ENCODE measurements at places on chromosomes 12 and 14.
A peak's percentile ranks its signal among the peaks of the same experiment; 100 is the strongest.

- no peaks in the 10 kb centered on the region for H3K36me3 ChIP-seq
- no peak for DNase-seq
- no peaks in the 10 kb centered on the region for H3K27me3 ChIP-seq
- H3K4me3 ChIP-seq, result no peak overlapping the region
- H3K27ac ChIP-seq, result no peak overlapping the region
Observed at GRCh38 chr14:49463146-49463545, 123.0 kb downstream of the RPS29 start.

DNA sequence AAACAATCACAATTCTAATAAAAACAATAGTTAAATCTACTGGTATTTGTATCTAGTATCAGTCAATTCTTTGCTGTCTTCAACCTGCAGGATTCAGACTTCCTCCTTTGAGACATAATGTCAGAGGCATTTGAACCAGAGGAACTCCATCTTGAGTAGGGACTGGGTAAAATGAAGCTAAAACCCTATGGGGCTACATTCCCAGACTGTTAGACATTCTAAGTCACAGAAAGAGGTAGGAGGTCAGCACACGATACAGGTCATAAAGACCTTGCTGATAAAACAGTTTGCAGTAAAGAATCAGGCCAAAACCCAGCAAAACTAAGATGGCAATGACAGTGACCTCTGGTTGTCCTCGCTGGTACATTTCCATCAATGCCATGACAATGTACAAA is 48.2 kb upstream of the MAP3K9 start:
- no peaks in the 10 kb centered on the region for H3K27me3 ChIP-seq
- H3K4me1 ChIP-seq, result no peaks in the 10 kb centered on the region
- H3K36me3 ChIP-seq, result no peaks in the 10 kb centered on the region
- no peak overlapping the region for H3K27ac ChIP-seq
- H3K4me3 ChIP-seq, result no peak overlapping the region

- DNase-seq, result peak; percentile 55
- no peak overlapping the region for H3K4me3 ChIP-seq
- no peak overlapping the region for H3K27ac ChIP-seq
- peaks cover 34% of the 10 kb centered on the region for H3K4me1 ChIP-seq
Observed at GRCh38 chr14:96268431-96269358, 12.7 kb downstream of the BDKRB1 start.

DNA sequence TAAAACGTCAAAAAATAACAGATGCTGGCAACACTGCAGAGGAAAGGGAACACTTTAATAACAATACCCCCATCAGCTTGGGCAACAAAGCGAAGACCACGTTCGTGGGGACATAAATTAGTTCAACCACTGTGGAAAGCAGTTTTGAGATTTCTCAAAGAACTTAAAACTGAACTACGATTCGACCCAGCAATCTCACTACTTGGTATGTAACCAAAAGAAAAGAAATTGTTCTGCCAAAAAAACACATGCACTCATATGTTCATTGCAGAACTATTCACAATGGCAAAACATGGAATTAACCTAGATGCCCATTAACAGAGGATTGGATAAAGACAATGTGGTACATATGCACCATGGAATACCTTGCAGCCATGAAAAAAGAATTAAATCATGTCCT is 81.2 kb upstream of the RAP1B start:
- no peaks in the 10 kb centered on the region for H3K27me3 ChIP-seq
- no peaks in the 10 kb centered on the region for H3K4me1 ChIP-seq
- H3K4me3 ChIP-seq, result no peak overlapping the region
- DNase-seq, result no peak

- H3K4me3 ChIP-seq, result no peak overlapping the region
- no peak overlapping the region for H3K27ac ChIP-seq
- no peaks in the 10 kb centered on the region for H3K4me1 ChIP-seq
- H3K36me3 ChIP-seq, result peaks cover 80% of the 10 kb centered on the region
- no peaks in the 10 kb centered on the region for H3K27me3 ChIP-seq
- DNase-seq, result no peak
Observed at GRCh38 chr12:112148031-112148513, 22.7 kb downstream of the TRAFD1 start.

DNA sequence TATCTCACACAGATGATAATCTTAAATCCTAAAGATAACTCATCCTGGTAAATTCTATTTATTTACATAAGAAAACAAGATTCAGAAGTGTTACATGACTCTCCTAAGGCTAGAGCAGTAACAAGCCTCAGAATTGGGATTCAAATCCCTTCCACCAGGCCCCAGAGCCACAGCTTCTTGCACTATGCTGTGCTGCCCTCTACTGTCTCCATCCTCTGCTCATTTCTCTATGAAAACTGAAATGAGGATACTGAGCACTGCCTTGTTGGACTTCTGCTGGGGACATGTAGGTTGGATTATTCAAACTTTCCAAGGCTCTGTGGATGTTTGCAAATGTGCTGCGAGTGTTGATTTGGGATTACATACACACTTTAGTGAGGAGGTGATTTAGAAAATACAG is 23.5 kb upstream of the C12orf50 start:
- no peak overlapping the region for H3K27ac ChIP-seq
- H3K4me3 ChIP-seq, result no peak overlapping the region
- H3K4me1 ChIP-seq, result no peaks in the 10 kb centered on the region
- H3K36me3 ChIP-seq, result peaks cover 15% of the 10 kb centered on the region

- H3K27ac ChIP-seq, result no peak overlapping the region
- no peaks in the 10 kb centered on the region for H3K4me1 ChIP-seq
- no peak for DNase-seq
- no peaks in the 10 kb centered on the region for H3K27me3 ChIP-seq
- H3K36me3 ChIP-seq, result no peaks in the 10 kb centered on the region
Observed at GRCh38 chr12:76341436-76342030, 6.7 kb downstream of the BBS10 start.

DNA sequence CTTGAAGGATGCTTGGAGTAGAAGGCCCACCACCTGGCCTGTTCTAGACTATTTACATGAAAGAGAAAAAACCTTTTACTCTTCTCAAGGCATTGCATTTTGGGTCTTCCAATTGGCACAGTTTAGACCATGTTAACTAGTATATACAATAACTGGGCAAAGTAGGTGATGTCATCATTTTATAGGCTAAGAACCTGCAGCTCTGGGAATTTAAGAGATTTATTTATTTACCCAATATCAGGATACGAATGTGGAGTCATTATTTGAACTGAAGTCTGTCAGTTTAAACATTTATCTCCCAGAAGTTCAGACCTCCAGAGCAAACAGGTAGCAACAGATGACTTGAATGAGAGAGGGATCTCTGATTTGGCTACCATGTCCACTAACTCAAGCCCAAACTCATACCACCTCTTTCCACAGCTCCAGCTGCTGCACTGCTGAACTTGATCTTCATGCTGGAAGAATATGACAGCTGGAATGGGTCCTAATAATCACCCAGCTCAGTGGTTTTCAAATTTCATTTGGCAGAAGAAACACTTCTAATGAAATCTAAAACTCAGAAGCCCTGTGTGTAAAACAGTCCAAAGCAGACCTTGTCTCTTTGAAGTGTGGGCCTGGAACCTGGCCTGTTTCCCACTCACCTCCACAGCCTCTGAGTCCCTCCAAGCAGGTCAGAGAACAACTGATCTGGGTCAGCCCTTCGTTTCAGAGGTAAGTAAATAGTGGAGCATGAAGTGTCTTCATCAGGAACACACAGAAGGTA is 179.2 kb downstream of the EMP1 start:
- H3K36me3 ChIP-seq, result no peaks in the 10 kb centered on the region
- DNase-seq, result peak; percentile 43
- H3K4me1 ChIP-seq, result peaks cover 35% of the 10 kb centered on the region
- no peaks in the 10 kb centered on the region for H3K27me3 ChIP-seq
- H3K27ac ChIP-seq, result no peak overlapping the region

DNA sequence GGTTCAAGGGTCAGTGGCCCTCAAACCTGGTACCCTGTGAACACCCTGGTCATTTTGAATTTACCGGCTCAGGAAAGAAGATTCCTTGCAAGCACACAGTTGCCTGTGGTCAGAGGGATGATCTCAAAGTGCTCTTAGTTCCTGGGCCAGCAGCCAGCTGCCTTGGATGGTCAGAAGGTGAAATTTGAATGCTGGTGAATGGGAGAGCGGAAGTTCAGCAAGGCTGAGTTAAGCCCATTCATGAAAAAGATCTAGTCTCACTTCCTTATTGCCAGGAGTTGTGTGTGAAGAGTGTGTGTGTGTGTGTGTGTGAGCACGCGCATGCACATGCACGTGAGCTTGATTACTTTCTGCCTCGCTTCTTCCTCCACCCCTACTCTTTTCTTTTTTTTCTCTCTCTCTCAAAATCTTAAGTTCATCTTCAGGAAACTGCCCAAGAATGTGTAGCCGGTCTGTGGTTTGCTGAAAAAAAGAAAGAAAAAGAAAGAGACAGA is 155.5 kb upstream of the CCND2 start:
- DNase-seq, result peak; percentile 93
- H3K27me3 ChIP-seq, result no peaks in the 10 kb centered on the region
- H3K4me1 ChIP-seq, result peaks cover 71% of the 10 kb centered on the region
- peak overlapping the region; percentile 63 for H3K27ac ChIP-seq

GRCh38 chr12:106140223-106140986 is 1.7 kb upstream of the NUAK1 start:
- H3K27ac ChIP-seq, result peak overlapping the region; percentile 91
- no peak for DNase-seq
- peaks cover 16% of the 10 kb centered on the region for H3K27me3 ChIP-seq
- H3K36me3 ChIP-seq, result no peaks in the 10 kb centered on the region
- peak overlapping the region; percentile 59 for H3K4me3 ChIP-seq
- peaks cover 37% of the 10 kb centered on the region for H3K4me1 ChIP-seq

GRCh38 chr12:42085594-42085993 is 59.1 kb downstream of the GXYLT1 start:
- H3K36me3 ChIP-seq, result no peaks in the 10 kb centered on the region
- no peak overlapping the region for H3K4me3 ChIP-seq
- no peak for DNase-seq
- no peaks in the 10 kb centered on the region for H3K4me1 ChIP-seq
- no peak overlapping the region for H3K27ac ChIP-seq

- no peak overlapping the region for H3K27ac ChIP-seq
- H3K36me3 ChIP-seq, result no peaks in the 10 kb centered on the region
Observed at GRCh38 chr14:105083926-105084685, 18.9 kb upstream of the GPR132 start.

DNA sequence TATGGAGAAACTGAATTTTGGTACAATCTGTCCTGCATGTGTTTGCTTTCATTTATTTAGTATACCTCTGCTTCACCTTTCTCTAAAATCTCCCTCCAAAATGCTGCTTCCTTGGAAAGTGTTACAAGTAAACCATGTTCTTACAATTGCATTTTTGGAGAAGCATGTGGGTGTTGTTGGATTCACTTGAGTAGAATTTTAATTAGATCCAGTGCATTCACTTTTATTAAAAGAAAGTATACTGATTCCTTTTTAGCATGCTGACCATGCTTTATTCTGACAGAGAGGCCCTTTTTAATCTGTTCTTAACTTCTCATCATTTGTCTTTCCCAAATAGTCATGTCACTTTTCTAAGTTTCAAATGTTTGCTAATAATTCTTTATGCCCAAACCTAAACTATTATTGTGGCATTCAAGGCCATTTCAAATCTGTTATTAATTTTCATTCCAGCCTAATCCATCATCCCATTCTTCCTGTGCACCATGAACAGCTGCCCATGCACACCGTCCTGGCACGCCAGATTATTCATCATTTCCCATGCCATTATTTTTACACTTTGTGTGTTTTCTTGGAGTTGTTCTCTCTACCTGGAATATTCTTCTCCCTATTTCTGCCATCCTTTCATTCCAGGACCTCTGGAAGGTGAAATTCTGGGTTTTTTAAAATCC is 90.7 kb downstream of the METTL25 start:
- DNase-seq, result no peak
- no peak overlapping the region for H3K27ac ChIP-seq
- H3K36me3 ChIP-seq, result peaks cover 2% of the 10 kb centered on the region
- no peaks in the 10 kb centered on the region for H3K27me3 ChIP-seq
- H3K4me3 ChIP-seq, result no peak overlapping the region

DNA sequence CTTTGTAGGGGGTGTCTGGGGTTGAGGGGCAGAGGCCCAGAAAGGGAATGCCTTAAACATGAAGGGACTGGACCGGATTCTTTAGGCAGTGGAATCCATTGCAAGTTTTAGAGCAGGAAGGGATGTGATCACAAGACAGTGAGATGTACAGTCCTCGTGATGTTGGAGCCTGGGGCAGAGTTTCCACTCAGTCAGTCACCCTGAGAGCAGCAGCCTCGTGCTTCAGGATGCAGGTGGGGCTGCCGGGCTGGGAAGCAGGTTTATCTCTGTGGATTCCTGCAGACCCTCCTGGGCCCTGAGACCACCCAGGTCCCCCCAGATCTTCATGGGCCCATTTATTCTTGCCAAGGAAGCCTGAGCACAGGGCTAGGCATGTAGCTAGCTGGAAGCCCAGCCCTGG is 38.5 kb downstream of the RIN3 start:
- H3K36me3 ChIP-seq, result peaks cover 20% of the 10 kb centered on the region
- no peak overlapping the region for H3K4me3 ChIP-seq
- H3K27me3 ChIP-seq, result no peaks in the 10 kb centered on the region

DNA sequence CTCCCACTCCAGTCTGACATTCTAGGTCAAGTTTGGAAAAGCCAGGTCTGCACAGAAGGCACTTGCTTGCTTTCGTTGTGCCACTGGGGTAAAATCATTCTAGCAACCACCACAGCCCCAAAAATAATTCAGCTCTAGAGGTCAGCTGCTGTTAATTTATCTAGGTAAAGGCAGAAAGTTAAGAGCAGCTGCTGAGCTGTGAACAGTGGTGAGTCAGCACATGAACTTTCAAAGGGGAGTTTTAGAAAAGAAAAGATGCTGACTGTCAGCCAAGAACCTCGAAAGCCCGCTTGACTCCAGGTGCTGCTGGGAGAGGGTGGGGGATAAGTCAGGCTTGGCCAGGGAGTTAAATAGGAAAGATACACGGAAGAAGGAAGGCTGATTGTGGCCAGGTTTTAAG is 12.7 kb downstream of the CCDC197 start:
- H3K36me3 ChIP-seq, result no peaks in the 10 kb centered on the region
- peaks cover 5% of the 10 kb centered on the region for H3K27me3 ChIP-seq
- no peak overlapping the region for H3K27ac ChIP-seq
- DNase-seq, result peak; percentile 39
- peaks cover 15% of the 10 kb centered on the region for H3K4me1 ChIP-seq

- no peaks in the 10 kb centered on the region for H3K27me3 ChIP-seq
- peak; percentile 56 for DNase-seq
- no peaks in the 10 kb centered on the region for H3K36me3 ChIP-seq
- H3K4me3 ChIP-seq, result no peak overlapping the region
- H3K27ac ChIP-seq, result no peak overlapping the region
Observed at GRCh38 chr14:54444681-54445080, 3.5 kb upstream of the CNIH1 start.

DNA sequence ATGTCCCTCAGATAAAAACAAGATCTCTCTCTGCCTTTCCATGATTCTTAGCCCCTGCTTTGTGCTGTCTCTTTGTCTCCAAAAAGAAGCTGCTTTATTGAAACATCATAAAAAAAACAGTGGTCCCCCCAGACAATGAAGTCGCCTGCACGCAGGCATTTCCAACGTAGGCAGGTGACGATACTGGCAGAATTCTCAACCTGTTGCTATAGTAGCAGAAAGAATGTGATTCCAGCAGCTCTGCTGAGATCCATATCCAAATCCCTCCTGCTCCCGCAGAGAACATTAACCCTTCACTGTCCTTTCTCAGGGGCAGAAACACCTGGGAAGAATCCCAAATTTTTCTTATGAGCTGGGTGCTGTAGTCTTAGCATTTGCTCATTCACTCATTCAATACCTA is 84.8 kb downstream of the STON2 start:
- H3K36me3 ChIP-seq, result no peaks in the 10 kb centered on the region
- peaks cover 12% of the 10 kb centered on the region for H3K4me1 ChIP-seq
- H3K27me3 ChIP-seq, result no peaks in the 10 kb centered on the region
- H3K27ac ChIP-seq, result no peak overlapping the region
- no peak overlapping the region for H3K4me3 ChIP-seq
